T-helper 17 cell (primary cell): ENCODE measurements at places on chromosomes 16 and 17.
A peak's percentile ranks its signal among the peaks of the same experiment; 100 is the strongest.

DNA sequence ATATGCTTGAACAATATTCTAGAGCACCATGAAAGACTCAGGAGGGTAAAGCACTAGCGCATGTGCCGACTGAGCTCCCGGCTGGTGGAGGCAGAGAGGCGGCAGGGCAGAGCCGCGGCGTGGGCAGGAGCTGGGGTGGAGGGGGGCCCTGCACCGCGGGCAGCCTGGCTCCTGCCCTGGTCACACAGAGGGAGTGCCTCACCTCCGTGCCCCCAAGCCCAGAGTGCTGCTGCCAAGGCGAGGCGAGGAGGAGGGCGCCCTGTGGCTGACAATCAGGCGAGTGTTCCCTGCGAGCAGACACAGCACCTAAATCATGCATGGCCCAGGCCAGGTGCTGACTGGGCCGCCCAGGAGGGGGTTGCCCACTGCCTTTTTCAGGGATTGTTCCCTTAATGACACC lies 105.8 kb upstream of the TNRC6C start:
- DNase-seq: no peak

- no peak for DNase-seq
These were observed 2.3 kb upstream of the CDH11 start for GRCh38 chr16:65124212-65124548.

DNA sequence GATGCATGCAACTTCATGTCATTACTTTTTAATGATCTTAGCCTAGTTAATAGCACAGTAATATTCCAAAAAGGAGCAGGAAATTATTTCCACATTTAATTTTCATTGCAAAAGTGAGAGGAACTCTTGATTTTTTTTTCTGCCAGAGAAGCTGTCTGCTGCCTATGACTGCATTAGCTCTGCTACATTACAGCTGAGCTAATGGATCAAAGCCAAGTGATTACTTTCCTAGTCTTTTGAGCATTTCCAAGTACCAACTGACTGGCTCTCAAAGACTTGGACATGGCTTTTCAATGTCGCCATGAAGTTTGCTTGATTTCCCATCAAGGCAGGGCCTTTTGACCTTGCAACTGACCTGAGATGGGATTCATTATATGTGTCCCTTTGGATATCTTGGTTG lies 356.6 kb upstream of the XYLT1 start:
- DNase-seq: no peak

- no peak for DNase-seq
These were observed 10.6 kb downstream of the ITGAD start for GRCh38 chr16:31403590-31404352.

GRCh38 chr16:26911436-26911835 lies 155.3 kb upstream of the C16orf82 start:
- DNase-seq: no peak

GRCh38 chr17:31470592-31470991 lies 79.1 kb downstream of the RAB11FIP4 start:
- DNase-seq: no peak

- DNase-seq: no peak
These were observed 1034.0 kb upstream of the EEF2KMT start for GRCh38 chr16:6131526-6132050.

- DNase-seq: no peak
These were observed 43.6 kb upstream of the MED9 start for GRCh38 chr17:17433000-17433703.

- no peak for DNase-seq
These were observed 12.3 kb downstream of the GPRC5B start for GRCh38 chr16:19872179-19872863.

GRCh38 chr16:80258407-80258806 lies 282.4 kb upstream of the DYNLRB2 start:
- no peak for DNase-seq

- no peak for DNase-seq
These were observed 80.3 kb upstream of the ZNF750 start for GRCh38 chr17:82920150-82920549.

DNA sequence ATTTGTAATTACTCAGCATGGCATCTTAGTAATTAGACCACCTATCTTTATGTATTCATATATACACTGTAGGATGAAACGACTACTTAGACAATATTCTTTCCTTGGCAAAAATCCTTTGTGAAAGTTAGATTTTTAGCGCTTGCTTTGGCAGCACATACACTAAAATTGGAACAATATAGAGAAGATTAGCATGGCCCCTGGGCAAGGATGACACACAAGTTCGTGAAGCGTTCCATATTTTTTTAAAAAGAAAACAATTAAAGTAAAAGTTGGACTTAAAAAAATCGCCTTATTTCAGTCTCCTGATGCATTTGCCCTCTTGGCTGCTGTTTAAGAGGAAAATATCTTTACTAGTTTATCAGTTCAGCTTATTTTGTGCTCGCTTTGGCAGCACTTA lies 10.5 kb downstream of the IGSF6 start:
- no peak for DNase-seq

GRCh38 chr16:7597677-7598076 lies 265.0 kb downstream of the RBFOX1 start:
- no peak for DNase-seq

GRCh38 chr17:69179227-69179952 lies 37.7 kb upstream of the ABCA6 start:
- no peak for DNase-seq

GRCh38 chr16:9446471-9447194 lies 355.2 kb downstream of the HAPSTR1 start:
- no peak for DNase-seq

DNA sequence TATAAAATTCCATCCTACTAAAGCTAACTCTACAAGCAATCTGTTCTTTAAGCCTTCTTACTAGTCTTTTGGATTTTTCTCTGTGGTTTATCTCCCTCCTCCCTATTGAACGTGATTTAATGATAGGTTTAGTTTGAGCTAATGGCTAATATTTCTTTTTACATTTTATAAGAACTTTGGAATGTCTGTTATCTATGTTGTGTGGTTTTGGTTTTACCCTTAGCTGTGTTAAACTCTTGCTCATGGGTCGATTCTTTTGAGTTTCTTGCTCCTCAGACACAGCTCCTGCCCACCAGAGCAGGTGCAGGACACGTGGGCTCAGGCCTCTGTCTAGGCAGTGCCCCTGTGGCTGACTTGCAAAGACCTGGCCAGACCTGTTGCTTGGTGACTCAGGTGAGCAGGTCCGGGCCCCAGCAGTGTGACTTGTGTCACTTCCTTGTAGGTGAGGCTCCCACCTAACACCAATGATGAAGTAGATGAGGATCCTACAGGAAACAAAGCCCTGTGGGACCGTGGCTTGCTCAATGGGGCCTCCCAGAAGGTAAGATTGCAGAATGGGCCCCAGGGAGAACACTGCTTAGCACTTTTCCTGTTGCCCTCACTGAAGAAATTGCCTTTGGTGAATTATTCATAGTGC lies 45.1 kb downstream of the SF3B3 start:
- DNase-seq: no peak

DNA sequence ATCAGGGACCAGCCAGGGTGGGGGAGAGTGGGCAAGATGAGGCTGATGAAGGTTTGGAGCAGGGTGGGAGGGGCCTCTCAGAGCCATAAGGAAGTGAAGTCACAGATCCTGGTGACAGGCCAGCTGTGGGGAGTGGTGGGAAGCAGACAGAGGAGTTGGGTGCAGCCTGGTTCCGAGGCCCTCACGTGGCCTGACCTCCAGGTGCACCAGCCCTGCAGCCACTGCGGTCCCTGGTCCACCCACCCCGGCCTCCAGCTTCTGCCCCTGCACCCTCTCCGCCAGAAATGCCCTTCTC lies 3.9 kb upstream of the ZFPM1 start:
- DNase-seq: no peak

GRCh38 chr16:46713634-46714033 lies 24.2 kb downstream of the ORC6 start:
- DNase-seq: no peak

DNA sequence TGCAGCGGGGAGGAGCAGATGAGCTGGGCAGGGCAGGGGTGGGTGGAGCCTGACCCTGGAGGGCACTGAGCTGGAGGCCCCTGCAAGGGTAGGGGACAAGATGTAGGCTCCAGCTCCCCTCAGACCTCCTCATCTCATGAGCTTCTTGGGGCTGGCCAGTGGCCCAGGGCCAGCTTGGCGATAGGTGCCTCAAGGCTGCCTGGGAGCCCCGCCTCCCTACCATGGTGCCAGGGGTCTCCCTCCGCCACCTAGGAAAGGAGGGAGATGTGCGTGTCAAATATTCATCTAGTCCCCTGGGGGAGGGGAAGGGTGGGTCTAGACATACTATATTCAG lies 3.9 kb downstream of the HIRIP3 start:
- no peak for DNase-seq

- no peak for DNase-seq
These were observed 208.4 kb downstream of the IRF8 start for GRCh38 chr16:86107215-86107825.

GRCh38 chr16:17476414-17477259 lies 5.9 kb upstream of the XYLT1 start:
- no peak for DNase-seq

- DNase-seq: no peak
These were observed 22.7 kb upstream of the MRPS23 start for GRCh38 chr17:57872536-57872935.

- DNase-seq: no peak
These were observed 143.3 kb downstream of the PARN start for GRCh38 chr16:14486520-14487303.

DNA sequence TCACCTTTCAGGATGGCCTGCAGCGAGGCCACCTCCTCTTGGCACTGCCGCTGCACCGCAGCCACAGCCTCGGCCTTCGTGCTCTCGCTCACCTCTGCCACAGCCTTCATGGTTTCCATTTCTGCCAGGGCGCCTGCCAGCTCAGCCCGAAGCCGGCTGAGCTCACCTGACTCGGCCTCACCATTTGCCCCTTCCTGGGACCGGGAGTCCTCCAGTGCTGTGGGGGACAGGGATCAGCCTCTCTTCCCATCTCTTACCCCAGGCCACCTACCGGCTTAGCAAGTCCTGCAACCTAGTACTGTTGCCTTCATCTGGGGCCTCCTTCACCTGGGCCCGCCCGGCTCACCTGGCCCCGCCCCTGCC lies 658 bp downstream of the RABEP2 start:
- DNase-seq: peak; percentile 15

GRCh38 chr16:78469787-78470186 lies 370.3 kb downstream of the WWOX start:
- no peak for DNase-seq
